ENCODE measurements at places on chromosomes 1 and 21.

DNA sequence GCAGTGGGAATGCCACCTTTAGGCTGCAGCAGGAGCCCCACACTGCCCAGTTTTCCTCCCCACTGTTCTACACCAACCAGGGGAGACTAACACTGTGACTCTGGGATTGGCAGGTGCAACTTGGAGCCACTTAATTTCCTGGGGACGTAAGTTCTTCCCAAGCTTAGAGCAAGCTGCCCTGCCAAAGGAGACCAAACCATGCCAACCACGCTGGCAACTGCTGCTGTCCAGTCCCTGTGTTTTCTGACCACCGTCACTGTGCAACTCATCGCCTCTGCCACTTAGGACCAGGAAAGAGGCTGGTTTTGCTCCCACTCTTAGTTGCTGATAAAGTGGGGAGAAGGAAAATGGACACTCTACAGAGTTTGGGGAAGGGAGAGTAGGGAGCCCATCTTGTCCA is 50.5 kb downstream of the VANGL1 start:
- no peak for DNase-seq

- no peak for DNase-seq
Measured at GRCh38 chr1:244397131-244397530, 54.6 kb downstream of the ADSS2 start.

- no peak for DNase-seq
Measured at GRCh38 chr1:154400381-154400801, 4.8 kb upstream of the IL6R start.

GRCh38 chr21:28805885-28806284 is 186.8 kb downstream of the LTN1 start:
- no peak for DNase-seq

DNA sequence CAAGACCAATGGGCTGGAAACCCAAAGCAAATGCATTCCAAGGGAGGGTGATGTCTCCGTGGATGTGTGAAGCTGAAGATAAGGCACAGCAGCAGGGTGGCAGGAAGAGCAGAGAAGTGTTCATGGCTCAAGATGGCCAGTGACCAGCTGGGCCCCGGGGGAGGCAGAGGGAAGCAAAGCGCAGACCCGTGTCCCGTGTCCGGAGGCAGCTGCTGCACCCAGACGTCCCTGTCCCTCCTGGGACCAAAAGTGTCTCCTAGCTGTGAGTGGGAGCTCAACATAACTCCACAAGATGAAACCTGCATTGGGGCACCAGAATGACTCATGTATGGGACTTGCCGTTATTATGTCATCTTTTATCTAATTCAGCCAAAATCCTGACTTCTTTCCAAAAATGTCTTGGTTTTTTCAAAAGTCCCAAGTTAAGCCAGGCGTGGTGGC is 118.2 kb downstream of the RIPK4 start:
- DNase-seq: no peak

GRCh38 chr1:150567341-150567716 is 12.1 kb downstream of the MCL1 start:
- peak; percentile 45 for DNase-seq

- peak; percentile 17 for DNase-seq
Measured at GRCh38 chr1:157369808-157370521, 182.3 kb downstream of the FCRL5 start.

DNA sequence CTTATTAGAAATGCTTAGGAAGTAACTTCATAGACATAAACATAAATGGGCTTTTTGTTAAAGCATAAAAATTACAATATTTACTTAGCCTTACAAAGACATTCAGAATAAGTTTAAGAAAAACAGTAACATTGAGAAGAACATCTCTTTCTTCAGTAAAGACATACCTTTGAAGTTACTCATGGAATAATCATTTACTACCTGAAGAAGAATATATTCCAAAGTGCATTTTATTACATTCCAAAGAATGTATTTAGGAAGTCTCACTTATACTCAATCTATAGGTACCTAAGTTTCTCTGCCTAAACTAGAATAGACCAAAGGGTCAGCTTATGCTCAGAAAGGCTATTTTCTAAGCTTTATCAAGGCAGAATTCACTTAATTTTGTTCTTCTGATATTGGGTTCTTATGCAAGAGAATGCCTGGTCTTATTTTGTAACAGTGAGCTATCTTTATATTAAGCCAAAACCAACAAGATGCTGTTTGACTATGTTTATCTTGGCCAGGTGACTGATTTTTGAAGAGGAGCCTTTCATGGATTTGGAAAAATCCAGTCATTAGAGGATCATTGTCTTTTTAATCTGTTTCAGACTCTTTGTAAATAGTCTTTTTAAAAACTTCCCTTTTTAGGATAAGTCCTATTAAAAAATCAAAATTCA is 110.1 kb downstream of the OLFML2B start:
- no peak for DNase-seq

DNA sequence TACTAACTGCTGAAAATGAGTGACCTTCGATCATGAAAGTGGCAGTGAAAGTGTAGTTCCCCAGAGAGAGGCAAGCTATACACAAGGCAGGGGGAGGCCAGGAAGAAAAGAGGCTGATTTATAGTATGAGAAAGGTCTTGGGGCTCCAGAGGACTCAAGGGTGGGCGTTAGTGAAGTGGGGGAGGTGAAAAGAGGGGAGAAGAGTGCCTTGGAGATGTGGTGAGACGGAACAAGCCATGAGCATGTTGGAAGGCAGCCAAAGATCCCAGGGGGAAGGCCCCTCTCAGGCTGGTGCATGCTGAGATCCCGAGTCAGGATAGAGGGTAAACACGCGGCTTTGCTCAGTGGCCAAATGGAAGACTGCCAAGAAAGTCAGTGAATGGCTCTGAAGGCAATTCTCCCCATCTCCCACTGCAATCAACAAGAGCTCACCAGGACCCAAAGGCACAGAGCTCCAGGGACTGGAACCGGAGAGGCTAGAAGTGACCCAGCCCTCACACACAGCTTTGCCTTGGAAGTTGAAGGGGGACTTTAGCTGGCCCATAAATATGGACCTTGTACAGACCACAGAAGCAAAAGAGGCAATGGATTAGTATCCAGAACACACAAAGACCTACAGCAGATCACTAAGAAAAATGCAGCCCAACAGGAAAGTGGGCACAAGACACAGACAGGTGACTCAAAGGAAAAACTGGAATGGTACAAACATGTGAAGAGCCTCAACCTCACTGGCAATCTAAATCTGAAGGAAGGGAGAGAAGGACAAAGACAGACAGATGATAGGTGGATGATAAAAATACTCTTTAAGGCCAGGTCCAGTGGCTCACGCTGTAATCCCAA is 49.6 kb downstream of the HSF2BP start:
- DNase-seq: no peak

DNA sequence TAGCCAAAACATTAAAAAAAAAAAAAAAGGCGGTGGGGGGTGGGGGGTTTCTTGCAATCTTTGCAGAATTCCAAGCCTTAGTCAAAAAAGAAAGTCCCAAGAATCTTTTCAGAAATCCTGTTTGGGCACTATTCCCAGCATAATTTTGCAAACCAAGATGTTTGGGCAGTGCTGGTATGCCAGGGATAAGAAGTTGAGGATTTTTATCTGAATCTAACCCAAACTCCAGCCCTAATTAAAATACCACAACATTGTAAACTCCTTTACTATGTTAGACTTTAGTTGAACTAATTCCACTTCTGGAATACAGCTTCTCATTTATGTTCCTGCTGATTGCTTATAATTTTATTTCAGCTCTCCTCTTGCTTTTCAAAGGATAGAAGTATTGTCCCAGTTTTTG is 504.1 kb upstream of the ADGRL2 start:
- DNase-seq: no peak

- DNase-seq: no peak
Measured at GRCh38 chr1:234778221-234779159, 168.5 kb upstream of the IRF2BP2 start.

- no peak for DNase-seq
Measured at GRCh38 chr1:170807432-170807831, 127.9 kb upstream of the MROH9 start.

GRCh38 chr1:231801042-231801585 is 174.5 kb downstream of the DISC1 start:
- no peak for DNase-seq

DNA sequence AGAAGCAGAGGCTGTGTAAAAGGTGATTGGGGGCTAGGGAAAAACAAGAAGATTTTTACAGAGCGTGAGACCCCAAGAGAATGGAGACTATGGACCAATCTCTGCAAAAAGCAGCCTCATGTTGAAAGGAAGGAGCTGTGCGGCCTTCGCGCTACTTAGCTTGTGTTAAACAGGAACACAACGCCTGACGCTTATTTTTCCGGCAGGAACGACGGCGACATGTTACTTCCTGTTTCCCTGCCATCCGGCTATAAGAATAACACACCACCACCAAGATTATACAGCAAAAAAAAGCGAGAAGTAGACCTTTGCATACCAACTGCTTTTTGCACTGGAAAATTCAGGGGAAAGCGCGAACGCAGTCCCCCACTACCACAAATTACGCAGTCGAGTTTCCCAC is 272.7 kb downstream of the FAM72C start:
- DNase-seq: no peak

DNA sequence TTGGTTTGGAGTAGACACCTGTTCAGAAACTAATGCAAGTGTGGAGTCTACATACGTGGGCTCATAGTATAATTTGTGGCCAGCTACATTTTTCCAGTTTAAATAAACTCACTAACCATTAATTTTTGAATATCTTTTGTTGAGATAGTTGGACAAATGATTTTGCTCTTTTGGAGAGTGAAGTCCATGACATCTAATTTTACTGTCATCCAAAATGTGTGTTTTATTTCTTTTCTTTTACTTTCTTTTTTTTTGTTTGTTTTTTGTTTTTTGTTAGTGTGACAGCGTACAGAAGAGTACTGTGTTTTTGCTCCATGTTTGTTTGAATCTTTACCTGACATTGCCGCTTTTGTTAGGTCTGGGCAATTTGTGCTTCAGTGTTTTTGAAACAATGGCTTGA is 5.0 kb downstream of the RBM15 start:
- DNase-seq: no peak

DNA sequence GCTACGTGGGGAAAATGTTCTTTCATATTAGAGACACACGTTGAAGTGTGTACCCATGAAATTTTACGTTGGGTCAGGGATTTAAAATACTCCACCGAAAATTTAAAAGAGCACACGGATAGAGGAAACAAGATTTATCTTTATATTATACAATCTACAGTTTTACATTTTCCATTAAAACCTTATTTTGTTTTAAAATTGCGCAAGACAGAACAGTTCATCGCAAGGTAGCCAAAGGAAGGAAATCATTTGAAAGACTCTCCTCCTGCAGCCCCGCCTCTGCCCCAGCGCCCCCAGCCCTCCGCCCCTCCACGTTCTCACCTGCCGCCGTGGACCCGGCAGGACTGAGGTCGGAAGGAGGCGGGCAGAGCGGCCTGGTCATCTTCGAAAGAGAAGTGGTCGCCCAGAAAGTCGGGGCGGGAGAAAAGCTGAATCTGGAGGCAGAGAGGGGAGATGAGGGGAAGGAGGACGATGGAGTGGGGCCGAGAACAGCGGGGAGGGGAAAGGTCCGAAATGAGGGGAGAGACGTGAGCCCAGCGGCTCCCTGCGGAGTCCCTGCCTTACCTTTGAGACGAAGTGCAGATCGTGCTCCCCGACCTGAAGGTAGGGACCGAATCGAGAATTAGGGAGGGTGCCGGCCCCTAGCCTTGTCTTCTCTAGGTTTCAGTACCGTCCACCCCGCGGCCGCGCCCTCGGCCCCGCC is 18.0 kb downstream of the CRYBG2 start:
- DNase-seq: no peak

DNA sequence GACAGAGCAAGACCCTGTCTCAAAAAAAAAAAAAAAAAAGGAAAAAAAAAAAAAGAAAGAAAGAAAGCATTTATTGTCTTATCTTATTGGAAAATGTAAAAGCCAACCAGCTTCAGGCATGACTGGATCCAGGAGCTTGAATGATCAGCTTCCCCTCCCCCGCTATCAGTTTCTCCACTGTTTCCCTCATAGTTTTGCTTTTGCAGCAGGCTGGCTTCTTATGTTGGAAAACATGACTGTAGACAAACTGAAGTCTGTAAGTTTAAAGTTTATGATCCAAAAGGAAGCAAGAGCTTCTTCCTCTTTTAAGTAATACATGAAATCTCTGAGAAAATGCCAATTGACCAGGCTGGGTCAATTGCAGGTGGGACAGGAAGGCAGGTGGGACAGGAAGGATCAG is 52.2 kb downstream of the FHAD1 start:
- no peak for DNase-seq

- DNase-seq: no peak
Measured at GRCh38 chr1:16608838-16609560, 4.4 kb downstream of the NBPF1 start.

- no peak for DNase-seq
Measured at GRCh38 chr1:151313501-151313900, 13.7 kb downstream of the PI4KB start.

DNA sequence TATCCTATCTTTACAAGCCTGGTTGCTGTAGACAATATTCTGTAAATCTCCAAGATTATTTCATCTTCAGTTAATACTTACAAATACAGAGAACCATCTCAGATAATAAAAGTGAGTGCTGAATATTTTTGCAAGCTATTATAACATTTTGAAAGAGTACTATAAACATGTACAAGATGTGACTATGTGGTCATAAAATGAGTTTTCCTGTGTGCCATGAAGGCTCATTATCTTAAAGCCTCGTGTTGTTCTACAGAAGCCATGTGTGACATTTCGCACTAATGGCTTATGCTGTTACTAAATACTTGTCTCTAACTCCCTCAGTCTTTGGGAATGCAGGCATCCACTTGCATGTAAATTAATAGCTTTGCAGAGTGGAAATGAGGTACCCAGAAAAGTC is 48.3 kb downstream of the SAMSN1 start:
- no peak for DNase-seq

DNA sequence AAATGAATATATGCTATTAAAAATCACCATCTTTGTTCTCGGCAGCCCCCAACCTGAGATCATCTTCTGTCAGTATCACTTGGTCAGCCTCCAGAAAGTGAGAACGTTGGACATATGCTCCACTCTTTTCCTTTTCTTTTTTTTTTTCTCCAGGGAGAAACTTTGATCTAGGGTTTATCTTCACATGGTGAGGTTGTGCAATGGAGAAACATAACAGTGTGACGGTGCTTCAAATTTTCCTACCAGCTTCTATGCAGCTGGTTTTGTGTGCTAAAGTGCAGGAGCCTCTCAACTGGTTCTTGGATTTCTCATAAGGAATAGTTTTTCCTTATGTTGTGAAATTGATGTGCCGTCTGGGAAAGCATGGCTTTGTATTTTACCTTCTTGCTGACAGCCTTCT is 1202.9 kb downstream of the NCAM2 start:
- DNase-seq: no peak

GRCh38 chr1:32753532-32754316 is 51.2 kb upstream of the SYNC start:
- DNase-seq: peak; percentile 41
